ENCODE measurements at places on chromosomes 11 and 22.

GRCh38 chr11:11553573-11553972 lies 68.2 kb downstream of the GALNT18 start:
- no peak for DNase-seq

- DNase-seq, result no peak
Measured at GRCh38 chr22:20943104-20943933, 23.7 kb upstream of the AIFM3 start.

- DNase-seq, result peak; percentile 74
Measured at GRCh38 chr11:110777775-110778174, 65.5 kb upstream of the ARHGAP20 start.

- DNase-seq, result peak; percentile 73
Measured at GRCh38 chr22:42500161-42500835, 19.3 kb downstream of the RRP7A start.

DNA sequence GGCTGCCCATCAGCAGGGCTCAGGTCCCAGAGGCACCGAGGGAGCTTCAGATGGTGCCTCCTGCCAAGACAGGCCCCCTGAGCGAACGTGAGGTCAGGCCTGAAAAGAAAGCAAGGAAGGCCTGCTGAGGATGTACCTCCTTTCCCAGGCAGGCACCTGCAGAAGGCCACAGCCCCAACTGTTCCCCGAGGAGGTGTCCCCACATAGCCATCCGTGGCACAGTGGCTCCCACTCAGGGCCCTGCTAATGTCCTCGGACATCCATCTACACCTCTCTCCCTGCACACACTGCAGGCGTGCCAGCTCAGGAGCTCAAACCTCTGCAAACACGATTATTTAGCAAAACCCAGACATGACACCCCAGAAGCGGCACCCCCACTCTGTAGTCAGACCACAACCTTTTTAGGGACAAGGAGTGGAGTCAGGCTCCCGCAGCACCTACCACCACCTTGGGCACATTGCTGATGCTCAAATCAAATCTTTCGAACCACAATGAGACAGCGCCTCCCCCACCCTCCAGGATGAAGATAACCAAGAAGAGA lies 36.9 kb downstream of the SHANK2 start:
- DNase-seq, result no peak

- DNase-seq, result no peak
Measured at GRCh38 chr22:35752006-35752862, 34.6 kb downstream of the APOL5 start.

- DNase-seq, result peak; percentile 18
Measured at GRCh38 chr11:27255447-27255828, 107.6 kb downstream of the CCDC34 start.

DNA sequence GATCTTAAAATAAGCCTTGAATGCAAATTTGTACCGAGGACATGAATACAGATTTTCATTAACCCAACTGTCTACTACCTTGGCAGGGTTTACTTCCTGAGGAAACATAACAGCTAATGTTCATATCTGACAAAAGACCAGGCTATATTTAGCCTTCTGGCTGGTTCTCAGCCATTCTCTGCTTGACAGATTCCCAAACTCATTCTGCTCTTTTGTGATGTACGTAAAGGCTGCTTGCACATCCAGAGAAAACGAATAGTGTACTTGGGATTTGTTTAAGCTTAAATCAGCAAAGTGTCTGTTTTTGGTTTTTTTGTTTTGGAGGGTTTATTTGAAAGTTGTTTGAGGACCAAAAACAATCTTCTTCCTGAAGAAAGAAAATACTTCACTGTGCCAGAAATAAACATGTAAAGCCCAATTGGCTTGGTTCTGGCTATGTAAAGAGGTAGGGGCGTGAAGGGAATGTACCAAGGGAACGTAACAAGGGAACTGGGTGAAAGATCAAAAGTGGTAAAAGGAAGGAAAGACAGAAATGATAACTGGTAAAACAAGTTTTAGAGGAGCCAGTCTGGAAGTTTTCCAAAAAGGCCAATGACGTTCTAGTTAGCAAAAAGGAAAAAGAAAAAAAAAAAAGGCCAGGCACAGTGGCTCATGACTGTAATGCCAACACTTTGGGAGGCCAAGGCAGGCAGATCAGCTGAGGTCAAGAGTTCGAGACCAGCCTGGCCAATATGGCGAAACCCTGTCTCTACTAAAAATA lies 21.4 kb upstream of the CRTAM start:
- no peak for DNase-seq

GRCh38 chr11:57622263-57622662 lies 24.8 kb downstream of the SERPING1 start:
- no peak for DNase-seq

DNA sequence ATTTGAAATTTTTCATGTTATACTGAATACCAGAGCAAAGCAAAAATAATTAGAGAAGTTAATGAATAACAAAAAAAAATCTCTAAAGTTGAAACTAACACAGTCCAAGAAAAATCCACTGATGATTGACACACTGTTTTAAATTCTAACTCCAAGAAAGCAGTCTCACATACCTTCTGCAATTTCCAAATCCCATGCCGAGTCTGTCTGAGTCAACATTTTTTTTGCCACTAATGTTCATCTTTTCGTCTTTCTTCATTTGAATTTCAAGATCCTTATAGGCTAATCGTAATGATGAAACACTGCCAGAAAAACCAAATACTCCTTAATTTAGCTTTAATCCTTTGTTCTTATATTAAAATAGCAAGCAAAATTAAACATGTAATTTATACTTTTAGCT lies 39.5 kb downstream of the ARFGAP3 start:
- no peak for DNase-seq

- no peak for DNase-seq
Measured at GRCh38 chr11:31804312-31805036, 6.6 kb downstream of the PAX6 start.

DNA sequence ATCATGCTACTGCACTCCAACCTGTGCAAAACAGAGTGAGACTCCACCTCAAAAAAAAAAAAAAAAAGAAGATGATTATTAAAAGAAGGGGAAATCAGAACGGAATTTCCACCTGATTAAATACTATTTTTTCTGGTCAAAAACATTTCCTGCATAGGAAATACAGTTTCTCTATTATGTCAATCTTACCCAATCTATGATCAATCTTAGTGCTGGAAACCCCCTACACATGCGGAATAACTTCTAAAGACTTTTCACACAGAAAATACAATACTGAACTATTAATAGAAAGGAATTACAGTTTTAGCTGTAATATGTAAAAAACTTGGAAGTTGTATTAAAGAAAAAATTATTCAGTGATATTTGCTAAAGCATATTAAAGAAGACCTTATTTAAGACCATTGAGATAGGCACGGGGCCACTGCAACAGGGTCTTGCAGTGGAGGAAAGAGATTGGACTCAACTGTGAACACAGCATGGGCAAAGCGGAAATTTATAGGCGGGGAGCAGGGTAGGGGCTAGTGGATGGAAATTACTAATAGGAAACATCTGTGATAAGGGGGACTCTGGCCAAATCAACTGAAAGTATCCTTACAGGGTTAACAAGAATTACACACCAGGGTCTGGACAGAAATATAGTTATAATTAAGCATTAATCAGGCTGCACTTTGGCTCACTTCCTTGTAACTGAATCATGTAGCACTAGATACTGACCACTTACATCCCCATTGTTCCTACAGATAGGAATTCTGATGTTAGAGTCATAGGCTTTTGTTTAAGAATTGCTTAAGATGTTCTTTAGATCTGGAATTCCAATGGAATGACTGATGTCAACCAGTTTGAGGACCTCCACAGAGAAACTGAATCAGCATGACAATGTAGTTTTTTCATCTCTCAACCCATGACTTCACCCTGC lies 411.5 kb upstream of the DDI1 start:
- peak; percentile 92 for DNase-seq

GRCh38 chr11:96259134-96259830 lies 83.7 kb downstream of the MAML2 start:
- DNase-seq, result peak; percentile 86

GRCh38 chr11:2474059-2474901 lies 29.5 kb downstream of the KCNQ1 start:
- DNase-seq, result no peak

DNA sequence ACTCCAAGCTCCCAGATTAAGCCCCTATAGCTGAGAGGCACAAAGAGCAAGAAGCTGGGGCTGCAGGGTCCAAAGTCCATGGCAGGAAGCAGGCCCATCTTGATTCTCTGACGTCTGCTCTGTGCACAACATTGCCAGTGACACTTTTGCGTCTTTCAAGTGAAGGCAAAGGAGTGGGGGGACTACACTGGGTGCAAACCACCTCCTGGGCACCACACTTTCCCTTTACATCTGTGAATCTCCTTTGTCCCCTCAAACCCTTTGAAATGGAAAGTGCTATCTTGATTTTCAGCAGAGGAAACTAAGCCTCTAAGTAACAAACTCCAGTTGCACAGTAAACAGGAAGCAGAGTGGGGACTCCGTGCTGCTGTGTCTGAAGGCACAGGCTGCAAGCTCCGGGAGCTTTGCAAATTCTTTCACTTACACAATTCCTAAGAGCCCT lies 428.0 kb downstream of the LARGE1 start:
- DNase-seq, result no peak

- DNase-seq, result no peak
Measured at GRCh38 chr11:18590571-18590970, 2.0 kb upstream of the UEVLD start.

DNA sequence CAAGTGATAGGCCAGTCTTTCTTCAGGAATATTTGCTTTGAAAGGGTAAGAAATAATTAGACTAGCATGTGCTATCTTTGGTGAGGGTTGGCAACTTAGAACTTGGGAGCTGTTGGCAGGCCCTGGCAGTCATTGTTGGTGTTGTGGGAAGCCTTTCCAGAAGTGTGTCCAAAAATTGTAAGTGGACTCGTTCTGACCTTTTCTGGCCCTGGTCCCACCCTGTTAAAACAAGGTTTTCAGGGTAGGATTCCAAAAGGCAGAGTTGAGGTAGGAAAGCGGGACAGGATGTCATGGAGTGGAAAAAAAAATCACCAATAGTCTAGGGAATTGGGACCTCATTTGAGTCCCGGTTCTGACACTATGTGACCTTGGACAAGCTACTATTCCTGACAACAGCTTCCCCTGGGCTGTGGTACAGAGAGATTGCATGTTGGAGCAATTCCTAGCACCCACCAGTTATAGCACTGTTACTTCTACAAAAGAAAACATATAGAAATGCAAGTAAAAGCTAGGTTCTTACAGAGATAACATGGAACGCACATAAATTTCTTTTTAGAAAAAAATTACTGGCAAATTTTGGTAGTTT lies 299.3 kb upstream of the DDI1 start:
- no peak for DNase-seq

- DNase-seq, result no peak
Measured at GRCh38 chr11:57662893-57663292, 5.0 kb upstream of the ZDHHC5 start.

DNA sequence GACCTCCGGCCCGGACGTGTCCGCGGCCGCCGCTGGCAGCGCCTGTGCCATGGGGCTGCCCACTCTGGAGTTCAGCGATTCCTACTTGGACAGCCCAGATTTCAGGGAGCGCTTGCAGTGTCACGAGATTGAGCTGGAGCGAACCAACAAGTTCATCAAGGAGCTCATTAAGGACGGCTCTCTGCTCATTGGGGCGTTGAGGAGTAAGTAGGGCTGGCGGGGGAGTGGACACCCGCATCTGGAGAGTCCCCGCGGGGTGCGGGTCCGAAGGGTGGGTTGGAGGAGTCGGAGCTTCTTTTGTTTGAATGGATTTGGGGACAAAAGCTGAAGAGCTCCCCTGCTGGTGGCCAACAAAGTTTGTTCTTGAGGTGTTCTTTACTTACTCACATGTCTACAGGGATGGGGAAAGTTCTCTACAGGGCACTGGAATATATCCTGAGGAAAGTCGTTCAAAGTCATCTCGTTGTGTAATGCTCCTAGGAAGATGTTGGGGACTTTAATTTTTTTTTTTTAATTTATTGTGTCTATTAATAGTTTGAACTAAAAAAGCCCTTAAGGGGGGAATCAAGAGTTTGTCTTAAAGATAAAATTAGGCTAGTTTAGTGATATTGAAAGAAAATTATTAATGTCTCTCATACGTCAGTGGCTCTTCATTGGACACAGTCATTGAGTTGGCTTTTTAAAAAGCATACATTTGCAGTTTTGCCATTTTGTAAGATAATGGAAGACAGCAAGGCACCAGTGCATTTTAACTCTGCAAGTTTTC lies 725 bp downstream of the ARHGAP42 start:
- DNase-seq, result peak; percentile 87

DNA sequence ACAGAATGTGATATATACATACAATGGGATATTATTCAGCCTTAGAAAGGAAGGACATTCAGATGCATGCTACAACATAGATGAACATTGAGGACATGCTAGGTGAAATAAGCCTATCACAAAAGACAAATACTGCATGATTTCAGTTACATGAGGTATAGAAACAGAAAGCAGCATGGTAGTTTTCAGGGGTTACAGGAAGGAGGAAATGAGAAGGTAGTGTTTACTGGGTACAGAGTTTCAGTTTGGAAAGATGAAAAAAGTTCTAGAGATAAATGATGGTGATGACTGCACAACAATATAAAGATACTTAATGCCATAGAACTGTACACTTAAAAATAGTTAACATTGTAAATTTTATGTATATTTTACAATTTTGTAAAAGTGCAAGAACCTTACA lies 266.7 kb upstream of the C11orf87 start:
- no peak for DNase-seq

GRCh38 chr22:20137671-20138416 lies 6.2 kb downstream of the ZDHHC8 start:
- no peak for DNase-seq

- DNase-seq, result peak; percentile 70
Measured at GRCh38 chr11:106644824-106645223, 373.5 kb downstream of the GUCY1A2 start.

- no peak for DNase-seq
Measured at GRCh38 chr11:63850920-63851319, 12.0 kb downstream of the MARK2 start.

GRCh38 chr22:37910890-37911672 lies 5.0 kb downstream of the MICALL1 start:
- no peak for DNase-seq

DNA sequence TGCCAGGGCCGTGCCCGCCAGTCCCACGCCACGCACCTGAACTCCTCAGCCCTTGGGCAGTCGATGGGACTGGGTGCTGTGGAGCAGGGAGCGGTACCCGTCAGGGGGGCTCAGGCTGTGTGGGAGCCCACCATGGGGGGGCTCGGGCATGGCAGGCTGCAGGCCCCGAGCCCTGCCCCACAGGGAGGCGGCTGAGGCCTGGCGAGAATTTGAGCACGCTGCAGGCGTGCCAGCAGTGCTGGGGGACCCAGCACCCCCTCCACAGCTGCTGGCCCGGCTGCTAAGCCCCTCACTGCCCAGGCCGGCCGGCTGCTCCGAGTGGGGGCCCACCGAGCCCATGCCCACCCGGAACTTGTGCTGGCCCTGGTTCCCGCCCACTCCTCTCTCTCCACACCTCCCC lies 56.8 kb downstream of the TMPRSS5 start:
- DNase-seq, result no peak
